ENCODE measurements at places on chromosomes 11 and 22.

- DNase-seq = no peak
Measured at GRCh38 chr22:28810821-28811491, 10.6 kb upstream of the XBP1 start.

- no peak for DNase-seq
Measured at GRCh38 chr22:37155971-37156370, 6.3 kb upstream of the IL2RB start.

GRCh38 chr11:111573821-111574249 is 28.4 kb upstream of the SIK2 start:
- DNase-seq = no peak

GRCh38 chr11:1453611-1454034 is 33.0 kb downstream of the MOB2 start:
- DNase-seq = no peak

GRCh38 chr11:17256512-17256911 is 20.0 kb upstream of the NUCB2 start:
- no peak for DNase-seq

- no peak for DNase-seq
Measured at GRCh38 chr11:67006029-67006884, 16.7 kb upstream of the SYT12 start.

- DNase-seq = no peak
Measured at GRCh38 chr11:86991341-86991740, 36.1 kb upstream of the FZD4 start.
